ENCODE measurements at places on chromosomes 4 and X.

GRCh38 chr4:10006231-10006600 is 15.1 kb downstream of the SLC2A9 start:
- peak; percentile 77 for DNase-seq

- no peak for DNase-seq
Measured at GRCh38 chr4:42965326-42965725, 72.8 kb downstream of the GRXCR1 start.

- no peak for DNase-seq
Measured at GRCh38 chr4:102601586-102602227, 100.5 kb downstream of the NFKB1 start.

DNA sequence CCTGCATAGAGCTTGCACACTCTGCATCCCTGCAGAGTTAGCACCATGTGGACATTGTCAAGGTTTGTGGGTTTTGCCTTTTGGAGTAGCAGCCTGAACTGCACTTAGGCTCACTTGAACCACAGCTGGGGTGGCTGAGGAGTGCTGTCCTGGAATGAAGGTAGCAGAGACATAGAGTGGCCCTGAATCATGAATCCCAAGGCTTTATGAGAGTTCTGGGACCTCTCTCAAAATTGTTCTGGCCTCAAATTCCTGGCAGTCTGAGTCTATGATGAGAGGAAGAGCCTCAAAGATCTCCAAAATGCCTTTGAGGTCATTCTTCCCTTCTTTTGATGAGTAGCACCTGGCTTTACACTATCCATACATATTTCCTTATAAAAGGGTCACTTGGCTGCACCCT is 37.1 kb upstream of the ADH1C start:
- no peak for DNase-seq

DNA sequence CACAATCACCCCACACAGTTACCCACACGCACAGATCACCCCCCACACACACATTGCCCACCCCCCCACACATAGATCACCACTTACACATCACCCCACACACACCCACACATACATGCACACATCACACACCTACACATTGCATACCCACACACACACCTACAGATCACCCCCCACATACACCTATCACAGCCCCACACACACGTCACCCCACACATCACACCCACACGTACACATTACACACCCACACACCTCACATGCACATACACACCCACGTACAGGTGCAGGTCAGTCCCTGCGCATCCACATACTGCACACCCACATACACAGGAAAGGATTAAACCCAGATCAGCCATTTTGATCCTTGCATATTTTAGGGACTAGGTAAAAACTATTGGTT is 15.3 kb upstream of the TADA2B start:
- DNase-seq, result no peak

GRCh38 chr4:62528874-62529273 is 1328.7 kb downstream of the ADGRL3 start:
- no peak for DNase-seq

GRCh38 chr4:114785570-114785969 is 187.0 kb downstream of the UGT8 start:
- no peak for DNase-seq

- DNase-seq, result no peak
Measured at GRCh38 chr4:87911252-87911774, 64.2 kb upstream of the SPP1 start.
